ENCODE measurements at places on chromosomes 4 and X.

- DNase-seq: no peak
Observed at GRCh38 chr4:152803541-152803940, 23.8 kb downstream of the ARFIP1 start.

DNA sequence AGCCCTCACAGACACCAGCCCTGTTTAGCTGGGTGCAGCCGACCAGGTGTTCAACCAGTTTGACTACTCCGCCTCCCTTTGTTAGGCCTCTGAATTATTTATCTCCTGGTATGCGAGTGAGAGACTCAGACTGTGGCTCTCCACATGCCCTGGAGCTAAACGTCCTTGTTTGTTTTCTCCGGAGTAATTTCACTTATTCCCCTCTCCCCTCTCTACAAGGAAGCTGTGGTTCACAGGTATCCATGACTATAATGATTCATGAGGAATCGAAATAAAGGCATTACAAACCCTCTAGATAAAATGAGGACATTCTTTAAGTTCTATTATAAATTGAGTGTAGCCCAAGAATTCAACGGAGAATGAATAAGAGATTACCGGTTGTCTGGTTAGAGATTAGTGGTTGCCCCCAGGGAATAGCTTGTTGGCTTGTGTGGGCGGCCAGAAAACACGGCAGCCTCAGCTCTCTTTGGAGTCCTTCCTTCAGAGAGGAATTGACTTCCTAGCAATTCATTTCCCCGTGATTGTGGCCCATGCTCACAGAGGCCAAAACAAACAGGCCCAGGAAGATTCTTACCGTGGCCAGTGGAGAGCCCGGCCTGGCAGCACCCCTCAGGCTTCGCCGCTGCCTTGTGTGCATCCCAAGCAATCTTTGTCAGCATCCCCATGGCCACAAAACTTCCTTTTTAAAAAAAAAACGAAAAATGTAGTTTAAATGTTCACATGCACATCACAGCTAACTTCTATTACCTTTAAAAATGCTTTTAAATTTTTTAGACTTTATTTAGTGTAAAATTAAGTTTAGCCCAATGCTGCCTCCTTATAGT lies 60.2 kb upstream of the CBR4 start:
- no peak for DNase-seq

GRCh38 chr4:6932918-6933317 lies 23.3 kb downstream of the TBC1D14 start:
- no peak for DNase-seq

GRCh38 chr4:140046543-140046942 lies 107.4 kb downstream of the MAML3 start:
- DNase-seq: peak; percentile 62

- DNase-seq: no peak
Observed at GRCh38 chr4:25588206-25588605, 67.4 kb upstream of the SLC34A2 start.

GRCh38 chr4:121594796-121595526 lies 101.8 kb downstream of the ANXA5 start:
- no peak for DNase-seq

DNA sequence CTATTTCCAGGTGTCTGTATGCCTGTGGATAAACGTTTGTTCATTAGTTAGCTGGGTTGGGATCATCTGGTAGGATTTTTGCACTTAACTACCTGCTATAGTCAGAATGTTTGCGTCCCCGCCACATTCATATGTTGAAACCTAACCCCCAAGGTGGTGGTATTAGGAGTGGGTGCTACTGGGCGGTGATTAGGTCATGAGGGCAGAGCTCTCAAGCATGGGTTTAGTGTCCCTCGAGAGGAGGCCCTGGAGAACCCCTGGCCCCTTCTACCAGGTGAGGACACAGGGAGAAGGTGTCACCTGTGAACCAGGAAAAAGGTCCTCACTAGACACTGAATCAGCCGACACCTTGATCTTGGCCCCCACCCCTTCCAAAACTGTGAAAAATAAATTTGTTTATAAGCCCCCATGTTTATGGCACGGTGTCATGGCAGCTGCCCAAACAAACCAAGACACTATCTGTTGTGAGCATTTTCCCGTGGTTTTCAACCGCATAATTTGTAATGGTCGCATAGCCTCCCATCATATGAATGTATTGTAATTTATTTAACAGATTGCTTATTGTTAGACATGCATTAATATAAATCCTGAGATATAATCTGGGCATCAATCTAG lies 92.7 kb upstream of the TRIM2 start:
- DNase-seq: no peak

- DNase-seq: no peak
Observed at GRCh38 chr4:89022426-89023128, 34.4 kb downstream of the FAM13A start.

- DNase-seq: peak; percentile 64
Observed at GRCh38 chrX:40169193-40170101, 71.7 kb upstream of the BCOR start.

GRCh38 chrX:130100180-130100579 lies 10.1 kb downstream of the ELF4 start:
- DNase-seq: no peak

- no peak for DNase-seq
Observed at GRCh38 chr4:6557185-6557584, 17.8 kb upstream of the MAN2B2 start.

DNA sequence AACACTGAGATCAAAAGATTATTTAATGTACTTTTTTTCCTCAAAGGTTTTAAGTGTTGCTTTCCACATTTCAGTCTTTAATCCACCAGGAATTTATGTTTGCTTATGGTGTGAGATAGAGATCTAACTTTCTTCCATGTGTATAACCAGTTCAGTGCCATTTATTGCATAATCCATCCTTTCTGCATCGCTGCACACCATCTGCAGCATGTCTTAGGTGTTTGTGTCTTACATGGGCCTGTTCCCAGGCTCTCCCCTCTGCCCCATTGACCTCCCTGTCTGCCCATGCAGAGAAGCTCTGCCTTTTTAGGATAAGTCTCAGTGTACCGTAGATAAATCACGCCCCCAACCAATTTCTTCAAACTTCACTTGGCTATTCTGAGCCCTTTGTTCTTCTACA lies 30.3 kb downstream of the NSDHL start:
- DNase-seq: no peak

GRCh38 chr4:78984593-78984992 lies 45.4 kb upstream of the PAQR3 start:
- DNase-seq: no peak

- no peak for DNase-seq
Observed at GRCh38 chr4:102247041-102247440, 98.2 kb downstream of the SLC39A8 start.

- no peak for DNase-seq
Observed at GRCh38 chr4:187663076-187663475, 332.5 kb upstream of the ZFP42 start.

DNA sequence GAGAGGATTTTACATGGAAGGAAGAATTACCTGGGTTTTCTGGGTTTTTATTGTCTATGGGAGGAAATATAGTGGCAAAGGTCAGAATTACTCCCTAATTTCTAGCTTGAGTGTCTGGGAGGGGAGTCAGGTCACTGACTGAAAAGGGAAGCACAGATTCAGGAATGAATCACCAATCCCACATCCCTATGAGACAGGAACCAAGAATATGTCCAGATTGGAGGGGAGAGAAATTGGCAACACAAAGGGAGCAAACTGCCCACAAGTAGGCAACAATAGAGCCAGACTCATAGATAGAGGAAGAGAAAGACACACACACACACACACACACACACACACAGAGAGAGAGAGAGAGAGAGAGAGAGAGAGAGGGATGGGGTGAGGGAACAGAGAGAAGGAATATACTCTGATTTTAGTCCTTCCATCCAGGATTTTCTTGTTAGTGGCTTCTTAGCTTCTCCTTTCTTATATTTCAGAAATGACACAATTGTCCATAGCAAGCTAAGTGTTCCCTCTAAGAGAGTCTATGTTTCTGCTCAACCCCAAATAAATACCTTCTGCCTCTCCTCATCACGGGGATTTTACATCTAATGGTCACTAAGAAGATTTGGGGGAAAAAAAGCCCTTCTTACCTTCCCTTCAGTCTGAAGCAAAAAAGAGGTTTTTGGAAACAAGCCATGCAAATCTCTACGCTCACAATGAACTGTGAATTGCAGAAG lies 12.0 kb downstream of the P2RY10 start:
- peak; percentile 31 for DNase-seq

GRCh38 chr4:12963912-12964311 lies 520.2 kb downstream of the RAB28 start:
- DNase-seq: no peak

DNA sequence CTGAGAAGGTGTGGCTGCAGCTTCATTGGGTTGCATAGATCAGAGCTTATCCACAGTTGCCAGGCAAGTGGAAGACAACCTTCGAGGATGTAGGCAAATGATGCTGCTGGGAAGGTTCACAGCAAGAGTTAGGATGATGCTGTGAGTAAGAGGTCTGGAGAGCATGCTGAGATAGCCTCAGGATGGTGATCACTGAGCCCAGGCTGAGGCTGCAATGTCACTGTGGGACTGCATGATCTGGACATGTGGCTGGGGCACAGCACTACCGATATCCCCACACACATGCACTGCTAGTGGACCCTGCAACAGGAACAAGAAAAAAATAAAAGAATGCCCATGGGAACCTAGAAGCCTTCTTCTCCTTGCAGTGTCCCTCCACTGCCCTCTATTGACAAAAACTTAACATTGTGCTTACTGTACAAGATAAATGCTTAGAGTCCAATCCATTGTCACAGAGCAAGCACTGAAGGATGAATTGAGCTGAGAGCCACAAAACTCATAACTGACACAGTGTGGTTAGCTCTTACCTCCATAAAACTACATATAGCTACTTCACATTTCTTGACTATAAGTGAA lies 105.6 kb downstream of the CNKSR2 start:
- DNase-seq: peak; percentile 52

- DNase-seq: peak; percentile 88
Observed at GRCh38 chr4:83010522-83011318, at the start of gene LIN54. Gene LIN54, minus strand, starts transcription at chr4:83010823. Its CDS starts 25,979 bp downstream, at chr4:82984844.

- no peak for DNase-seq
Observed at GRCh38 chrX:1599791-1600405, 8.5 kb downstream of the AKAP17A start.

- DNase-seq: no peak
Observed at GRCh38 chr4:61782133-61782532, 582.0 kb downstream of the ADGRL3 start.

GRCh38 chrX:153304988-153305736 lies 16.4 kb downstream of the PNMA6F start:
- DNase-seq: no peak

- DNase-seq: no peak
Observed at GRCh38 chr4:83340692-83341343, 6.2 kb upstream of the HPSE start.

DNA sequence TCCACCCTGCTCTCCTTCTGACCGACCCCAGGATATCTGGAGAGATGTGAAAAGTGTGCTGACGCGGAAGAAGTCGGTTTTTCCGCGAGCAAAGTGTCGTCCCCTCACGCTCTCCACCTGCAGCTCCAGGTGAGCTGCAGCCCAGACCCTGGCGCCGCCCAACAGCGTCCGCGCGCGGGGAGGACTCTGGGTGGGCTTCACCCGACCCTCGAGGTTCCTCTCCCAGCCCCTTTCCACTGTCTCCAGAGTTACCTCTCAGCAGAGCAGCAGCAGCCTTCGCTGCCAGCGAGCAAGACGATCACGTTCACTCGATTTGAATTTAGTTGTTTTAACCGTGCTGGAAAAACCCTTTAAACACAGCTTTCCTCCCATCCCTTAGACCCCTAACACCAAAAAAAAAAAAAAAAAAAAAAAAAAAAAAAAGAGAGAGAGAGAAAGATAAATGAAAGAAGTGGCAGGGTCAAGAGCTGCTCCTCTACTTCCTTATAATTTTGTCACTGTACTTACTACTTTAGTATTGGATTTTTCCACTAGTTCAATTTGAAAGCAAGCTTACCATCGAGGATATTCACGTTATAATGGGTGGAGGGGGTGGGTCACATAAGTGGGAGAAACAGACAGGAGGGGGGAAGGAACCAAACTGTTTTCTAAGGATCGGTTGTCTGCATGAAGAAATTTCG lies 758 bp upstream of the NR3C2 start:
- no peak for DNase-seq

DNA sequence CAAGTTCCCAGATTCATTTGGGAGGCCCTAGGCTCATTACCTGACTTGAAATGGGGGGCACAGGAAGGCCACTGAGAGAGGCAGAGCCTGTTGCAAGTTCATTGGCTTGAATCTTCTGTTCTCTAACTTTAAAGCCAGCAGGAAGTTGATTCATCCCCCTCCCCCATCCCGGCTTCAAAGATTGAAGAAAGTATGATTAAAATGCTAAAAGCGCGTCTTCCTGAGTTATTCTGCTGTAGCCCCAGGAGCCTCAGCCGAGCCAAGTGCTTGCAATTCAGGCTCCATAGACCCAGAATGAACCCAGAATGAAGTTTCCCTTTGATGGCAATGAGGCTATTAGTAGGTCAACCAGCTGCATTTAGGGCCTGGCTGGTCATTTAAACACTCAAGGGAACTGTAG lies 14.7 kb downstream of the CHST7 start:
- DNase-seq: no peak

GRCh38 chr4:39504538-39504937 lies 22.7 kb downstream of the UGDH start:
- DNase-seq: no peak

- no peak for DNase-seq
Observed at GRCh38 chr4:127783955-127784770, 2.0 kb downstream of the HSPA4L start.

GRCh38 chr4:11436084-11436483 lies 7.4 kb upstream of the HS3ST1 start:
- DNase-seq: no peak

DNA sequence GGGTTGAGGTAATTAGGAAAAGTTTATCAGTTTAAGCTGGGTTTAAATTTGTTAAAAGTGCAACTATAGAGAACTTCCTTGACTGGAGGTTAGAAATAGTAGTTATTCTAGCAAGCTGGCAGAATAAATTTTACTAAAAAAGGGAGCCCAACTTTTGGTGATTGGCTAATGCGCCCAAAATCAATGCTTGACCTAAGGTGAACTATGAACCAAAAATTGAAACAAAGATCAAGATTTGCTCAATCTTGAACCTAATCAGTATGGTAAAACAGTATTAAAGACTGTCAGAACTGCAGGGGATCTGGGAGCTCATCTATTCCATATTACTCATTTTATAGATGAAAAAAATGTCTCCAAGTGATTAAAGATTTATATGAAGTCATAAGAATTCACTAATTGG lies 6.1 kb upstream of the SPATA18 start:
- DNase-seq: no peak

DNA sequence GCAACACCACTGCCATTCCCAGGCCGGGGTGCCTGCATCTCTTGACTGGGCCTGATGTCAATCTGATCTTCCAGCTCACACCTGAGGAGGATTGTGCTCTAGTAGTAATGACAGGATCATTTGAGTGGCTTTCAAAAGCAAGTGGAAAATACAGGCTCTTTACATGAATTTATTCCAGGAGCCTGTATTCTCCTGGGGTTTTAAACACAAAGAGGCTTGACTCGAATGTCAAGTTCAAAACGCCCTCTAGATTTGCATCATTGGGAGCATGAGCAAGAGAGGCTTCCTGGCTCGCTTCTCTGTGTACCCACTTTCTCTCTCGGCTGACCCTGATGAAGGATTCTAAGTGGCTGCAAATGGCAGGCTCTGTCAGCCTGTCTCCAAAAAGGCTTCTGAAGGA lies 199.5 kb upstream of the PUDP start:
- DNase-seq: no peak

- DNase-seq: no peak
Observed at GRCh38 chr4:8281519-8282133, 12.1 kb downstream of the HTRA3 start.

- DNase-seq: peak; percentile 40
Observed at GRCh38 chrX:153411255-153411987, at the start of gene ZFP92. Gene ZFP92, plus strand, starts transcription at chrX:153411472. Its CDS starts 6,851 bp downstream, at chrX:153418323.
